Activated naive CD4-positive, alpha-beta T cell treated with anti-CD3 and anti-CD28 coated beads, Interleukin-2, amount 50 U/mL, for 72 hours (primary cell): ENCODE measurements at places on chromosomes 1 and 21. TPM values are rescaled to one million over a fixed set of nuclear protein-coding genes. Genes with fewer than 3 reads are reported as not detected.

The PLA2G2C gene
- total RNA-seq, result not detected

The OR2L5 gene
- not detected for total RNA-seq

The TMPRSS15 gene
- not detected for total RNA-seq

The MCOLN3 gene
- total RNA-seq, result 0.16 TPM

The SYPL2 gene
- total RNA-seq, result not detected

The KRTAP10-12 gene
- total RNA-seq, result not detected

The MAP3K7CL gene
- total RNA-seq, result 8.6 TPM

The GBP3 gene
- 3.2 TPM for total RNA-seq

The HSD3B1 gene
- total RNA-seq, result not detected

The SMCP gene
- not detected for total RNA-seq

The INAVA gene
- 0.09 TPM for total RNA-seq

The CFHR2 gene
- not detected for total RNA-seq

The OR2L13 gene
- not detected for total RNA-seq

The ZMYND12 gene
- 0.84 TPM for total RNA-seq

The TRNP1 gene
- total RNA-seq, result not detected

The S100A1 gene
- not detected for total RNA-seq

The SEMA4A gene
- total RNA-seq, result 36.2 TPM

The TIAM1 gene
- 70.6 TPM for total RNA-seq

The CGN gene
- 2.6 TPM for total RNA-seq

The HSF2BP gene
- total RNA-seq, result 0.78 TPM

The CELA3A gene
- total RNA-seq, result not detected

The PRMT2 gene
- total RNA-seq, result 116 TPM

The CFAP74 gene
- not detected for total RNA-seq

The DPYD gene
- 11.7 TPM for total RNA-seq

The MYOG gene
- total RNA-seq, result not detected

The C1orf53 gene
- 1.9 TPM for total RNA-seq

The NR5A2 gene
- total RNA-seq, result 0.16 TPM

The DNAJC11 gene
- total RNA-seq, result 61.3 TPM

The FLVCR1 gene
- total RNA-seq, result 11.4 TPM

The GPR25 gene
- total RNA-seq, result not detected

The ARHGEF11 gene
- total RNA-seq, result 5.8 TPM

The RNF186 gene
- total RNA-seq, result not detected

The CHAF1B gene
- total RNA-seq, result 33.1 TPM

The CSF1 gene
- 13.7 TPM for total RNA-seq

The CD247 gene
- total RNA-seq, result 118 TPM

The RGS4 gene
- total RNA-seq, result not detected

The ERG gene
- not detected for total RNA-seq

The WNT3A gene
- 0.08 TPM for total RNA-seq

The OR2L8 gene
- not detected for total RNA-seq

The CNTN2 gene
- not detected for total RNA-seq

The PLCH2 gene
- 6.9 TPM for total RNA-seq

The REN gene
- total RNA-seq, result not detected

The TACSTD2 gene
- 0.14 TPM for total RNA-seq

The ADORA3 gene
- 0.11 TPM for total RNA-seq

The FNDC10 gene
- total RNA-seq, result 0.18 TPM

The ZFP69B gene
- total RNA-seq, result 6.9 TPM

The SCAMP3 gene
- 98.9 TPM for total RNA-seq

The LRRC38 gene
- total RNA-seq, result not detected

The PCSK9 gene
- not detected for total RNA-seq

The RGL1 gene
- 3.2 TPM for total RNA-seq

The WDR3 gene
- 44.4 TPM for total RNA-seq

The IFI16 gene
- total RNA-seq, result 226 TPM

The MYOC gene
- not detected for total RNA-seq

The DCLRE1B gene
- 21.8 TPM for total RNA-seq

The CHD1L gene
- total RNA-seq, result 69.0 TPM
